ENCODE measurements at places on chromosomes 2 and 18. TPM values are rescaled to one million over a fixed set of nuclear protein-coding genes. Genes with fewer than 3 reads are reported as not detected.
A peak's percentile ranks its signal among the peaks of the same experiment; 100 is the strongest.

DNA sequence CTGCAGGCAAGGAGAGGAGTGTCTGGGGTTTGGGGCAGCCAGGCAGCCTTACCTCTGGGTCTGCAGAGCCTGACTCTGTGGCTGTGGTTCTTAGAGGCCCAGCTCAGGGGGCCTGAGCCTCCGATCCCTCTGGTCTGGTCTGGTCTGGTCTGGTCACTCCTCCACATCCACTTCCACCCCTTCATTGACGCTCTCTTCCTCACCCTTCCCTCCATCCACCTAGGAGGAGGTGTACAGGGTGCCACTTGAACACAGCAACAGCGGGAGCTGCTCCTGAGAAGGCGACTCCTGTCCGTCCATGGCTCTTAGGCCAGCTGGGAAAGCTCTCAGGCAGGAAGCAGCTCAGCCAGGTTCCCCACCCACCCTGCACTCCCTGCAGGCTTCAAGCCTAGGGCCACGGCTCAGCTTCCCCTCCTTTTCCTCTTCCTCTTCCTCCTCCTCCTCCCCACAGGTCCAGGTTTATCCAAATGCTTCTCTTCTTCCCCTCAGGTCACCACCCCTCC is 16.9 kb downstream of the GPR55 start:
- no peak for DNase-seq

DNA sequence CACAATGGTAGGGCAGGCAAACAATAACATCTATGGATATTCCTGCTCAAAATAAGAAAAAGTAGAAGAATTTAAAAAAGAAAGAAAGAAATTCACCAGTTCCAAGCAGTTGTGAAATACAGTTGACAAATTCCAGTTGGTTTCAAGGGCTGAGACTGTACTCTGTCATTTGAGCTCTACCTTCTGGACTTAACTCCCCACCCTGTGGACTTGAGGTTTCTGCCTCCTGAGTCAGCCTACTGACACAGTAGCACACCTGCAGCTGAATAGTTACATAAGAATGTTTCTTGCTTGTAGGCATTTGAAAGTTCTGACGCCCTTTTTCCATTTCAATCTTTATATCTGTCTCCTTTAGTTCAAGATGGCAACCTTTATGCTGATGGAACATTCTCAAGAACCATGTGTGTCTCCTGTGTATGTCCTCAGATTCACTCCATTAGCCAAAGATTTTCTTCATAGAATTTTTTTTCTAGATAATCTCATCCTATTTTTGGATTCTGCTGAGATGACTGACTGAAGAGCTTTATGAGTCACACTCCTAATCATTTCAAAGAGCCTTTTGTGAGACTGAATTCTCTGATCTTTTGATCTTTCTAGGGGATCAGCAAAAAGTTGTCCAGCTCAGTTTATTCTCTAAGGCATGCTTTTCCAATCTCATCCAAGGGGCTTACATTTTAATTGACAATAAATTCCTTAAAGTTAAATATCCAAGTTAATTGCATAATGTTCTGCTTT is 19.1 kb downstream of the NETO1 start:
- peak; percentile 80 for DNase-seq

GRCh38 chr2:9329497-9329896 is 93.8 kb downstream of the ITGB1BP1 start:
- no peak for DNase-seq

DNA sequence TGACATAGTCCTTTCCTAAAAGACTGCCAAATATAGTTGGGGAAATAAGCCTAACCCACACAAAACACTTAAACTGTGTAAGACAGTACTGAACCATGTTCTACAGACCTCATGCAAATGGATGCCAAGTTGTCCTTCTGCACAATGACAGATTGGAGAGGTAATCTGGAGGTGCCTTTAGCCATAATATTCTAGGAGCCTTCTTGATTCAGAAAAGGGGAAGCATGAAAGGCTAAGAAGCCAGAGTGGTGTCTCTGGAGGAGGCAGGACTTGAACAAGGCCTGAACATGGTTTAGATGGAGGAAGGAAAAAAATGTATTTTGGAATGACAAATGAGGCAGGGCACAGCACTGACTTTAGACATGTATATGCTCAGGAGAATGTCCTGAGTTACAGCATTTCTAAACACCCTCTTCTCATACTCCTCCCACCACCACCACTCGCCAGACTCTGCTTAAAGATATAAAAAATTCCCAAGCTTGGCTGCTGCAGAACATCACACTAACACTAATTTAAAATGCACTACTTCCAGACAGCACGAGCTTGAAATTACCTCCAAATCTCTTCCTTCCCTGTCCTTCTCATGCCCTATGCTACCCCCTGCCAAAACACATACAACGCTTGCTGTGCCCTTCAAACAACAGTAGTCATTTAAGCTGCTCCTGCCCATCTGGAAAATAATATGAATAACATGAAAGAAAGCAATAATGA is 110.4 kb downstream of the ANKRD44 start:
- DNase-seq = no peak

GRCh38 chr2:18824325-18824790 is 235.0 kb upstream of the NT5C1B start:
- DNase-seq = no peak

- no peak for DNase-seq
Observed at GRCh38 chr2:203240491-203240890, 1.7 kb downstream of the CYP20A1 start.

Gene TCF7L1
- 0.16 TPM for total RNA-seq

Gene TTR
- not detected for total RNA-seq

Gene MTCL1
- total RNA-seq = 20.5 TPM

Gene OSBPL6
- 18.3 TPM for total RNA-seq
